ENCODE measurements at places on chromosomes 11 and 22. TPM values are rescaled to one million over a fixed set of nuclear protein-coding genes. Genes with fewer than 3 reads are reported as not detected.

DNA sequence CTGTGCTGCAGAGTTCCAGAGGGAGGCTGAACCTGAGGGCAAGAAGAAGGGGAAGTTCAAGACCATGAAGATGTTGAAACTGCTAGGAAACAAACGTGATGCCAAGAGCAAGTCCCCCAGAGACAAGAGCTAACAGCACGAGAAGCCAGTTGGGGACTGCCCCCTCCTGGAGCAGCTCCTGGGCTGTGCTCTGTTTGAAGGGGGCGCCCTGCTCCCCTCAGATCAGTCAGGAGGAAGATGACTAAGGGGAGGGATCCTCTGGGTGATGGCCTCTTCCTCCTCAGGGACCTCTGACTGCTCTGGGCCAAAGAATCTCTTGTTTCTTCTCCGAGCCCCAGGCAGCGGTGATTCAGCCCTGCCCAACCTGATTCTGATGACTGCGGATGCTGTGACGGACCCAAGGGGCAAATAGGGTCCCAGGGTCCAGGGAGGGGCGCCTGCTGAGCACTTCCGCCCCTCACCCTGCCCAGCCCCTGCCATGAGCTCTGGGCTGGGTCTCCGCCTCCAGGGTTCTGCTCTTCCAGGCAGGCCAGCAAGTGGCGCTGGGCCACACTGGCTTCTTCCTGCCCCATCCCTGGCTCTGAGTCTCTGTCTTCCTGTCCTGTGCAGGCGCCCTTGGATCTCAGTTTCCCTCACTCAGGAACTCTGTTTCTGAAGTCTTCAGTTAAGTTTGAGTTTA, 12.6 kb downstream of the C22orf23 start:
- no peaks in the 10 kb centered on the region for H3K4me1 ChIP-seq
- no peaks in the 10 kb centered on the region for H3K27me3 ChIP-seq
- no peak overlapping the region for H3K4me3 ChIP-seq
- peaks cover 21% of the 10 kb centered on the region for H3K36me3 ChIP-seq

GRCh38 chr22:20039683-20040325, 18.9 kb downstream of the TANGO2 start:
- H3K27ac ChIP-seq: no peak overlapping the region
- DNase-seq: no peak
- peaks cover 9% of the 10 kb centered on the region for H3K36me3 ChIP-seq
- no peaks in the 10 kb centered on the region for H3K4me1 ChIP-seq
- H3K27me3 ChIP-seq: no peaks in the 10 kb centered on the region

DNA sequence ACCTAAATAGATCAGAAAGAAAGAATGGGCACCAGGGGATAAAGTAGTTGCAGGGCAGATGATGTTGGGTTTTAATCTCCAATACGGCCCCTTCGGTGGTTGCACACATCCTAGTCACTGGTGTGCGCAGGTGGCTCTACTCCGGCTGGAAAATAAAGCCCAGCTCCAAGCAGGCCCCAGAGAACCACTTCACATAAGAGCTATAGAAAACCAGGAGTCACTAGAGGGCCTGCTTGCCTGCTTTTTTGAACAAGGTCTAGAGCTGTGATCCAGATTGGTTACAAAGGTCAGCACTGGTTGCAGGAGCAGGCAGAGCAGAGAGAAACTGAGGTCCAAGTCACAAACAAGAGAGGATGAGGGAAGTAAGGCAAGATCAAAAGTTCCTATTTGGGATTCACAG, 41.5 kb upstream of the MS4A8 start:
- DNase-seq: no peak
- H3K36me3 ChIP-seq: no peaks in the 10 kb centered on the region
- no peaks in the 10 kb centered on the region for H3K4me1 ChIP-seq
- no peak overlapping the region for H3K27ac ChIP-seq

Gene KRTAP5-10
- not detected for total RNA-seq

- H3K36me3 ChIP-seq: no peaks in the 10 kb centered on the region
- no peak overlapping the region for H3K27ac ChIP-seq
Observed at GRCh38 chr22:46551321-46551720, 13.9 kb upstream of the CELSR1 start.

DNA sequence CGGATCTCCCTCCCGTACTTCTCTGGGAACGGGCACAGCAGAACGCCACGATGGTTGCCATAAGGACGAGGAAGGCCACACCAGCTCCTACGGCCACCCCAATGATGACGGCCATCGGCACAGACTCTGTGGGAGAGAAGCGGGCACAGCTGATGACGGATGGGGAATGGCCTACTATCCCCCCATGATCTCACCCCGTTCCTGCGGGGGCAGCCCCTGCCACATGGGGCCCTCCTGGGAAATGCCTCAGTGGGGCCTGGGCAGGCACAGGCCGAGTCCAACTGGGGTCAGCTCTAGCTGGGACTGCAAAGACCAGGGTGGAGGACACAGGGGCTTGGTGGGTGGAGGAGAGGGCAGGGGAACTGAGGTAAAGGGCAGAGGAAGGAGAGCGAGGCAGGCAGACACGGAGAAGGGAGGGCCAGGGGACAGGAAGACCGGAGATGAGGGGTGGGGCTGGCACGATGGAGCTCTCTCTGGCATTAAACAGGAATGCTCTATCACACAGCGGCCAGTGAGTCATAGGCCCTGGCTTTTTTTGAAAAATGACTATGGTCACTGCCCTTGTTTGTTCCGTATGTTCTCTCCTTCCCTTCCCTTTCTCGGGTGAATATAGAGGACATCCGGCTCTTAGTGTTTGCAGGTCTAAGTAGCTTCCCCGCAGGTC, 76.0 kb downstream of the ST3GAL4 start:
- H3K4me3 ChIP-seq: no peak overlapping the region
- DNase-seq: no peak
- no peak overlapping the region for H3K27ac ChIP-seq
- H3K36me3 ChIP-seq: no peaks in the 10 kb centered on the region
- H3K27me3 ChIP-seq: no peaks in the 10 kb centered on the region

DNA sequence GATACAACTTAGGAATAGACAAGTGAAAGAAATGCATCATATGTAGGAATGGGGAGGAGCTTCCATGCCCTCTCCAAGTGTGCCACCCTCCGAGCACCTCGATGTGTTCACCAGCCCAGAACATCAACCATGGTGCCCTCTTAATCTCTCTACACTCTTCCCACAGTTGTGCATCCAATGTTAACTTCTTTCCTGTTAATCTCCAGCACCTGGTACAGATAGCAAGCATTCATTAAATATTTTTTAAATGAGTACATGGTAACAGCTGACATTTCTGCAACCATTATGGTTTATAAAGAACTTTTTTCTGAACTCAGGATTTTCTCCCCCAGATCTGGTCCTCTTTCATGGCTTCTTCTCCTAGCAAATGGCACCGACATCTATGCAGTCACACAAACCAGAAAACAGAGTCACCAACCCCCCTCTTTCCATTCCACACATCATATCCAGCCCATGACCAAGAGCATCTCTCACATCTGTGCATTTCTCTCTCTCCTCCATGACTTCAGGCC, 118.1 kb upstream of the CLPB start:
- H3K4me1 ChIP-seq: no peaks in the 10 kb centered on the region
- no peaks in the 10 kb centered on the region for H3K36me3 ChIP-seq

DNA sequence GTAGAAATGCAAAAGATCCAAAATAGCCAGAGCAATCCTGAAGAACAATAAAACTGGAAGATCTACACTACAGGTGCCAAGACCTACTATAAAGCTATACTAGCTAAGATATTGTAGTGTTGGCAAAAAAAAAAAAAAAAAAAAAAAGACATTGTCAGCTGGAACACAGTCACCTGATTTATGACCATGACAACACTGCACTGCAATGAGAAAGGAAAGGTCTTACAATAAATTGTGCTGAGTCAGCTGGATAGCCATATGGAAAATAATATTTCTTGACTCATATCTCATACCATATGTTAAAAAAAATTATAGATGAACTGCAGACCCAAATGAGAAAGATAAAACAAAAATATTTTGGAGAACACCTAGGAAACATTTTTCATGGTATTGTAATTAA, 3.1 kb upstream of the PANX3 start:
- no peaks in the 10 kb centered on the region for H3K4me1 ChIP-seq
- H3K27ac ChIP-seq: no peak overlapping the region
- H3K4me3 ChIP-seq: no peak overlapping the region
- no peaks in the 10 kb centered on the region for H3K36me3 ChIP-seq

GRCh38 chr11:77213029-77213579, 85.1 kb downstream of the MYO7A start:
- no peak for DNase-seq
- H3K4me3 ChIP-seq: no peak overlapping the region
- H3K36me3 ChIP-seq: no peaks in the 10 kb centered on the region
- H3K27ac ChIP-seq: no peak overlapping the region

Gene F2
- total RNA-seq: 0.88 TPM

- no peak overlapping the region for H3K27ac ChIP-seq
- no peaks in the 10 kb centered on the region for H3K36me3 ChIP-seq
- H3K27me3 ChIP-seq: no peaks in the 10 kb centered on the region
- DNase-seq: no peak
- no peak overlapping the region for H3K4me3 ChIP-seq
Observed at GRCh38 chr11:4076774-4077173, 17.8 kb upstream of the RRM1 start.

- peak overlapping the region; percentile 98 for H3K4me3 ChIP-seq
- peaks cover 18% of the 10 kb centered on the region for H3K4me1 ChIP-seq
- no peaks in the 10 kb centered on the region for H3K27me3 ChIP-seq
- peak overlapping the region; percentile 21 for H3K27ac ChIP-seq
- peaks cover 13% of the 10 kb centered on the region for H3K36me3 ChIP-seq
Observed at GRCh38 chr22:42269432-42270175, 849 bp downstream of the TCF20 start.

GRCh38 chr11:2672553-2673249, 27.1 kb downstream of the KCNQ1OT1 start:
- H3K36me3 ChIP-seq: peaks cover 13% of the 10 kb centered on the region
- no peak overlapping the region for H3K27ac ChIP-seq
- no peaks in the 10 kb centered on the region for H3K4me1 ChIP-seq
- H3K4me3 ChIP-seq: no peak overlapping the region
- H3K27me3 ChIP-seq: no peaks in the 10 kb centered on the region
- peak; percentile 29 for DNase-seq

- H3K4me3 ChIP-seq: no peak overlapping the region
- H3K36me3 ChIP-seq: no peaks in the 10 kb centered on the region
- H3K27ac ChIP-seq: no peak overlapping the region
- H3K4me1 ChIP-seq: no peaks in the 10 kb centered on the region
- peaks cover 5% of the 10 kb centered on the region for H3K27me3 ChIP-seq
- peak; percentile 71 for DNase-seq
Observed at GRCh38 chr11:76257074-76257719, 50.9 kb upstream of the WNT11 start.

GRCh38 chr11:123390146-123390545, 39.9 kb upstream of the GRAMD1B start:
- no peaks in the 10 kb centered on the region for H3K36me3 ChIP-seq
- H3K27ac ChIP-seq: no peak overlapping the region
- H3K27me3 ChIP-seq: no peaks in the 10 kb centered on the region
- no peak for DNase-seq

Gene SLC16A8
- total RNA-seq: 0.82 TPM

DNA sequence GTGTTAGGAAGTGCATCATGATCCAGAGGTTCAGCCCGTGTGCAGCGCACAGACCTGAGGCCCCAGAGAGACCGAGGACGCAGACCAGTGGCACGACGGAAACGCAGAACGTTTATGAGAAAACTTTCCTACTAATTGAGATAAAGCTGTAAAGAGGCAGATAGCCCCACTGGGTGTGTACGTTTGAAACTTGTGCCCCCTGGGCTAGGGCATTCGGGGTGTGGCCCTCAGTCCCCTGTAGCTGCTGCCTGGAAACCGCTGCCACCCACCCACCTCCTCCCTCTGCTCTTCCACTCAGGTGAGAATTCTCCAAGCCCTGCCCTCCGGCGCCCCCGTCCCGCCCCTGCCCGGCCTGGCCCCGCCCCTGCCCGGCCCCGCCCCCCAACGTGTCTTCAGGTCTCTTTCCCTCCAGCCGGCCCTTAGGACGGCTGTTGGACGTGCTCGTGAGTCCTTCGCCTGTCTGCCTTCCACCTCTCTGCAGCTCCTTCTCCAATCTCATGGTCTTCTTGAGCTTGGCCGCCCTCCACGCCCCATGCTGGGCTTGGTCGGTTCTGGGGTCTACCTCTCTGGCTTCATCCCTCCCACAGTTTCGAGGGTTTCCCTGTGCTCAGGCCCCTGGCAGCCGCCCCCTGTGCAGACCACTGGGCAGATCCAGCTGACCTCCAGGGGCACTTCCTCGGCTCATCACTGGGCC, 12.1 kb downstream of the MAPK8IP2 start:
- no peak overlapping the region for H3K4me3 ChIP-seq
- H3K27ac ChIP-seq: no peak overlapping the region
- H3K36me3 ChIP-seq: no peaks in the 10 kb centered on the region
- peak; percentile 91 for DNase-seq
- no peaks in the 10 kb centered on the region for H3K4me1 ChIP-seq

DNA sequence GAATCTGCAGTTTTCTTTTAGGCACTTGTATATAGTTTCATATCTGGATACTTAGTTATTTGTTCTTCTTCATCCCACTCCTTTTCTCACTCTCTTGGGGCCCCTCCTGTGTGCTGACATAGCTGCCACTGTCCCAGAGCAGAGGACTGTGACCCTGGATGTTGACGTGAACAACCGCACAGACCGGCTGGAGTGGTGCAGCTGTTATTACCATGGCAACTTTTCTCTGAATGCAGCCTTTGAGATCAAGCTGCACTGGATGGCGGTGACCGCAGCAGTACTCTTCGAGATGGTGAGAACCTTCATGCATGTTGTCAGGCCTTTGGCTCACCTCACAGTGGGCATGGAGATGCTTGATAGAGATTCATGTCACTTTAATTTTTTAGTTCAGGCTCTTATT, 50.9 kb upstream of the YWHAH start:
- H3K27ac ChIP-seq: peak overlapping the region; percentile 51
- peaks cover under 1% of the 10 kb centered on the region for H3K4me1 ChIP-seq
- DNase-seq: no peak
- H3K4me3 ChIP-seq: no peak overlapping the region
- peaks cover 12% of the 10 kb centered on the region for H3K36me3 ChIP-seq
- no peaks in the 10 kb centered on the region for H3K27me3 ChIP-seq

Gene C11orf87
- total RNA-seq: not detected

DNA sequence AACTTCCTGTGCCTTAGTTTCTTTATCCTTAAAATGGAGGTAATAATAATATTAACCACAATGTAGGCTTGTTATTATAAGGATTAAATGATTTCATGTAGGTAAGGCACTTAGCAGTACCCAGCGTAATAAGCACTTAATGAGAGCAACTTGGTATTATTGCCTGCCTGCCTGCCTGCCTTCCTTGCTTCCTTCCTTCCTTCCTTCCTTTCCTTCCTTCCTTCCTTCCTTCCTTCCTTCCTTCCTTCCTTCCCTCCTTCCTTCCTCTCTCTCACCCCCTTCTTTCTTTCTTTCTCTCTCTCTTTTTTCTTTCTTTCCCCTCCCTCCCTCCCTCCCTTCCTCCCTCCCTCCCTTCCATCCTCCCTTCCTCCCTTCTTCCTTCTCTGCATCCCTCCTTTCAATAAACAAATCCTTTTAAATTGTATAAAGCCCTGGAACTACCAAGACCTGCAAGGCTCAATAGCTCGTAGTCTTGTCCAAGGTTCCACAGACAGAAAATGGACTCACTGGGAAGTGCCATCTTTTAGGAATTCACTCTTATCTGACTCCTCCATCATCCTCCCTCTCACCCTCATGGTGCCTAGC, 20.7 kb upstream of the TIMP3 start:
- no peak for DNase-seq
- H3K27me3 ChIP-seq: no peaks in the 10 kb centered on the region
- no peak overlapping the region for H3K27ac ChIP-seq
- peaks cover 16% of the 10 kb centered on the region for H3K4me1 ChIP-seq

Gene SAA4
- total RNA-seq: not detected

All from endodermal cell (in vitro differentiated cells).